ENCODE measurements at places on chromosomes 5 and 9. TPM values are rescaled to one million over a fixed set of nuclear protein-coding genes. Genes with fewer than 3 reads are reported as not detected.

Gene BARX1
- total RNA-seq = not detected

Gene ANXA2R
- total RNA-seq = 1.3 TPM

Gene TMEM174
- not detected for total RNA-seq

Gene SPATA9
- total RNA-seq = not detected

Gene BAAT
- not detected for total RNA-seq

Gene PHF24
- 0.34 TPM for total RNA-seq

Gene OCLN
- total RNA-seq = 2.4 TPM

Gene NR6A1
- 4.4 TPM for total RNA-seq

Gene POU5F2
- total RNA-seq = 6.2 TPM

Gene PCDHGB4
- total RNA-seq = 3.3 TPM

Gene DBH
- not detected for total RNA-seq

Gene FOXI1
- not detected for total RNA-seq

Gene PHYHD1
- 23.0 TPM for total RNA-seq

Gene C9orf40
- total RNA-seq = 3.4 TPM

Gene PCSK5
- 19.4 TPM for total RNA-seq

Gene CDKN2B
- total RNA-seq = 29.8 TPM

Gene GRM6
- total RNA-seq = not detected

Gene ATG10
- 7.8 TPM for total RNA-seq

Gene RNF14
- 52.9 TPM for total RNA-seq

Gene RMND5B
- 22.8 TPM for total RNA-seq

Gene UBE2R2
- total RNA-seq = 36.4 TPM

Gene PCDHB14
- total RNA-seq = 2.2 TPM

Gene SHOC1
- total RNA-seq = not detected

Gene MELK
- 0.88 TPM for total RNA-seq

Gene SHISAL2B
- total RNA-seq = not detected

Gene NEUROG1
- total RNA-seq = not detected

Gene NPR2
- total RNA-seq = 15.8 TPM

Gene GPR21
- 1.1 TPM for total RNA-seq

Gene CXCL14
- total RNA-seq = 302 TPM
